Caudate nucleus (tissue), 63 donors: ENCODE measurements at places on chromosomes 12 and 14.

DNA sequence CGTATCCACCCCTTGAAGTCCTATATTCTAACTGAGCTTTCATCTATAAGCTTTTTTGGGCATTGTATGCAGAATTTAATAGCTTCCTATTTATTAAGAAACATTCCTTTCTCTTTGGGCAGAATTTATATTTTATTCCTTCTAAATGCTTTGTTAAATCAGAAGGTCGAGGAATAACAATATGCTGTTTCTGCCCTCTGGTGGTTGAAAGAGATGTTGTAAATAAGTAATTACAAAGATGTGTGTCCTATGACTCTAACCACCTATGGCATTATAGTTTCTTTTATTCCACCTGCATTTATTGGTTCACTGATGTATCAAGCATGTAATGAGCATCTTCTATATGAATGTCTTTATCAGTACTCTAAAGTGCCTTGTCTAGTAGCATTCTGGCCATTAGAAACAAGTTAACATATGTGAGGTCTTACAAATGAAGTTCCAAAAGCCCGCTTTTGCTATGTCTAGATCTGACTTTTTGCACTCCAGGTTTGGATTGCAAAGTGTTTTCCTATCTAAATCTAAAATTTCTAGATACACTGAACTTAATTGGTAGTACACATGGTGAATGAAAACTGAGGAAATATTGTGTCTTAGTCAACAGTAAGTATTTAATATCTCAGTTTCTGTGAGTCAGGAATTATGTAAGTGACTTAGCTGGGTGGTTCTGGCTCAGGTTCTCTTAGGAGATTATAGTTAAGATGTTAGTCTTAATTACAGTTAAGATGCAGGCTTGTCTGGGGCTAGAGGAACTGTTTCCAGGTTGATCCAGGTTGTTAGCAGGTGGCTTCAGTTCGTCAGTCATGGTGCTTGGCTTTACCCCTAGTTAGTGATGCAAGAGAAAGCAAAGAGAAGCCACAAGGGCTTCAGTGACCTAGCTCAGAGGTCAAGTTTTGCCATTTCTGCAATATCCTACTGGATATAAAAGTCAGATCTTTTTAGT, 57.5 kb downstream of the PLEKHA5 start:
- no peak for DNase-seq

- no peak for DNase-seq
Measured at GRCh38 chr12:48767521-48767920, 21.4 kb downstream of the ADCY6 start.

GRCh38 chr12:84805474-84805858, 107.1 kb downstream of the SLC6A15 start:
- no peak for DNase-seq

DNA sequence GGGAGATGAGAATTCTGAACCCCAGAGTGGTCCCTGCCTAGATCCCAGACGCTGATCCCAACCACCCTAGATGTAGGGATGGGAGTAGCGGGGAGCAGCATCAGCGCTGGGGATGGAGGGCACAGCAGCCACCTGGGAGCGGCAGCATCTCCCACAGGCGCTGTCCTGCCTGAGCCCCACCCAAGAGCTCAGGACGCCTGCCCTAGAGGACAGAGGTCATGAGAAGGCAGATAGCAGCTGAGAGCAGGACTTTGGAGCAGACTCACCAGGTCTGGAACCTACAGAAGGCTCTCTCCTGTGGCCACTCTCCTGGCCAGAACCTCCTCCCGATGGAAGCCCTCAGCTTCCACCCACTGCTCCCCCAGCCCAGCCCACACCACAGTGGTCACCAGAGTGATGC, 7.2 kb downstream of the CCDC85C start:
- DNase-seq, result no peak

GRCh38 chr14:66330228-66330627, 155.9 kb upstream of the CCDC196 start:
- no peak for DNase-seq

DNA sequence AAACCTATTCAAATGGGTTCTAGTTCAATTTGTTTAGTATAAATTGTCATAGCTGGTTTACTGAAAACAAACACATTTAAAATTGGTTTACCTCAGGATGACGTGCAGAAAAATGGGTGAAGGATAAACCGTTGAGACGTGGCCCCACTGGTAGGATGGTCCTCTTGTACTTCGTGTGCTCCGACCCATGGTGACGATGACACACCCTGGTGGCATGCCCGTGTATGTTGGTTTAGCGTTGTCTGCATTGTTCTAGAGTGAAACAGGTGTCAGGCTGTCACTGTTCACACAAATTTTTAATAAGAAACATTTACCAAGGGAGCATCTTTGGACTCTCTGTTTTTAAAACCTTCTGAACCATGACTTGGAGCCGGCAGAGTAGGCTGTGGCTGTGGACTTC, 8.3 kb downstream of the CALM1 start:
- DNase-seq, result no peak

DNA sequence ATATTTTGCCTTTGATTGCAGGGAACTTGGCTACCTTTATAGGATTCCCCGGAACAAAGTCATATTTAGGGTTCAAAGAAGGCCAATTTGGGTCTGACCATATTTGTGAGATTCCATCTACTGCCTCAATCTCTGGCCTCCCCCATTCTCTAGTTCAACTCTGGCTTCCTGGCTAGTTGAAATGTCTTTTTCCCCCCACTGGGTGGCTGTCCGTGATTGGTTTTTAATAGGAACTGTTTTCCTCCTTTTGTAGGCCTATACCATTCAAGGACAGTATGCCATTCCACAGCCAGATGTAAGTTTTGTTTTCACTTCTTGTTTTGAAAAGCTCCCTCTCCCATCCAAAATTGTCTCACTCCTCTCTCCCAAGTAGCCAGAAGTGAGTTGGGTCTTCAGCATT, 13.8 kb downstream of the PCBP2 start:
- no peak for DNase-seq

GRCh38 chr14:74510223-74510931, 16.8 kb downstream of the ISCA2 start:
- no peak for DNase-seq

DNA sequence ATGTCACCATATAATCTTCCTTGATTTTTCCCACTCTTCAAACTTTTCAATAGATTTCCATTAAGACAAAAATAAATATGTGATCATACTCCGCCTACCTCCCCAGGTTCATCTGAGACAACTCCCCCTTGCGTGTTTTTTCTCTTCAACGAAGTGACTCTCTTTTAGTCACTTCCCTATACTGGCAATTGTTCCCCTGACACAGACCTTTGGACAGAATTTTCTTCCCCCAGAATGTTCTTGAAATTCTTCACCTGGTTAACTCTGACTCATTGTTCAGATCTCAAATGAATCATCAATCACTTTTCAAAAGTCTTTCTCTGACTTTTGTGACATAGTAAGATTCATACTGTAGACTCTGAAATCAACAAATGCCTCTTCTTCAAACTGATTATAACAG, 727.3 kb upstream of the LMO3 start:
- no peak for DNase-seq

GRCh38 chr12:95784286-95784685, 6.3 kb downstream of the NTN4 start:
- DNase-seq, result no peak

DNA sequence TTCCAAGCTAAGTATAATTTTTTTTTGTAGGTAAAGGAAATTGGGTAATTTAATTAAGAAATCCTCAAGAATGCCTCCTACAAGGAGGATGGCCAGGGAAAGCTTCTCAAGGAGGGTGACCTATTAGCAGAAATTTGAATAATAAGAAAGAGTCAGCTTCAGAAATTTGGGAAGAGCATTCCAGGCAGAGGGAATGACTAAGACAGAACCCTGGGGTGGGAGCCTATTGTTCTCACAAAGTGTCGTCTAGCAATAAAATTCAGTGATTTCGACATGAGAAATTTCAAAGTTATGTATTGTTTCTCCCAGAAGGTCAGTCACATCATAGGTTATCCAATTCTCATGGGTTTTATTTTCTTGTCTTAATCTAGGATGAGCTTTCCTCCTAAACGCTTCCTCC, 1168.4 kb downstream of the AACS start:
- DNase-seq, result no peak

DNA sequence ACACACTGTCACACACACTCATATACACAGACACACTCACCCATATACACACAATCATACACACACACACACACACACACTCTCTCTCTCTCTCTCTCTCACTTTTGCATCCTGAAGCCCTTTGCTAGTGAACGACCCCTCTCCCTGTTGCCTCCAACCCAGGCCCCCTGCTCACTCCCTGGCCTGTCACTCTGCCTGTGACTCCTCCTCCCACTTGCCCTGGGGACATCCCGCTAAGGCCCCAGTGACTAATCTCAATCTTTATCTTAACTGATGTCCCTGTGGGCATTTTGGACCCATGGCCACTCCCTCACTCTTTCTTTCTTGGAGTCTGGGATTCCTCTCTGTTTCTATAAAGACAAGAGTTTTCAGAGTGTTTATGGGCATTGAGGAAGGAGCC, 10.9 kb upstream of the DLK1 start:
- no peak for DNase-seq

GRCh38 chr12:49422114-49422513, 54.9 kb downstream of the SPATS2 start:
- no peak for DNase-seq

GRCh38 chr14:103031566-103031911, 25.8 kb downstream of the CDC42BPB start:
- DNase-seq, result no peak

- DNase-seq, result no peak
Measured at GRCh38 chr12:4567073-4567881, 5.3 kb downstream of the DYRK4 start.

- no peak for DNase-seq
Measured at GRCh38 chr12:26317942-26318575, 122.7 kb downstream of the SSPN start.

DNA sequence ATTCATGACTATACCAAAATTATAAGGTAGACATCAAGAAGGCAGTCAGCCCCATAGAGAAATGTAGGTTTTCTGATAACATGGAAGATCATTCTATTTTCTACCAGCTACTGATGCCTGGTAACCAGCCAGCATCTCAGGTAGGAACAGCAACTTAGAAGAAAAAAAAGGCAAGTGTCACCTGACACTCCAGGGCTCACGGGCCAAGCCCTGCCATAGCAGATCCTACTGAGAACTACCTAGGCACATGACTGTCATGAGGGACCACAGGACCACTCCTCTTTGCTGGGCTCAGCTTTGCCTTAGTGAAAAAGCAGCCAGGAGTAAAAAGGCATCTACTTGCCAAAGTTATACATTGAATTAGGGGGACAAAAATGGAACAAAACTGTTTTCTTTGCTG, 33.4 kb downstream of the CORO1C start:
- no peak for DNase-seq

- DNase-seq, result no peak
Measured at GRCh38 chr12:102171951-102172350, 25.7 kb downstream of the PMCH start.

DNA sequence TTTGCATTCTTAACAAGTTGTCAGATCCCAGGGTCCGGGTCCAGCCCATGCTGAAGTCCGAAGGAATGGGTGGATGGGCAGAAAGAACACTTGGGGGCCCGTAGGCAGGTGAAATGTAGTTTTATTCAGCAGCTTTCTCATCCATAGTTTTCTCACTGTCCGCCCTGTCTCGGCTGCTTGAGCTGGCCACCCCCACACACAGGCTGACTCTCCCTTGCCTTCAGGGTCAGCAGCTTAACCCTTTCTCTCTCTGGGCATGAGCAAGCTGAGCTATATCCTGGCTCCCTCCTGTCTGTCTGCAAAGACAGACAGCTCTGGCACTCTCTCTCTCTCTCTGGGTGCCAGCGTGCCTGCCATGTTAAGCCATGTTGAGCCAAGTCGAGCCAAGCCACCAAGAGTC, 163.9 kb downstream of the PTCSC3 start:
- no peak for DNase-seq

DNA sequence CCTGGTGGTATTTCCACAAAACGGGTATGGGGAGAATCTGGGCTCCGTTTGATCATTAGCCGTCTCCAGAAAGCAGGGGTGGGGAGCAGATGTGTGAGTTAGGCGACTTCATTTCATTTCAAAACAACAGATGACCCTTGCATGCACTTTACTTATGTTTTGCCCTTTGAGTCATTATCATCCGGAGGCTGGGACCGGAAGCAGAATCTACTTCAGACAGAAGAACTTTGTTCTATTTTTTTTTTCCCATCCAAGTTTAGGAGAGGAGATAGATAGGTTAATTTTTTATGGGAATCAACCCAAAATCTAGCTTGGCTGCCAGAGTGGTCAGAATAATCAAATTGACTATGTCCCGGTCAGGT, 31.3 kb upstream of the CMAS start:
- DNase-seq, result no peak

DNA sequence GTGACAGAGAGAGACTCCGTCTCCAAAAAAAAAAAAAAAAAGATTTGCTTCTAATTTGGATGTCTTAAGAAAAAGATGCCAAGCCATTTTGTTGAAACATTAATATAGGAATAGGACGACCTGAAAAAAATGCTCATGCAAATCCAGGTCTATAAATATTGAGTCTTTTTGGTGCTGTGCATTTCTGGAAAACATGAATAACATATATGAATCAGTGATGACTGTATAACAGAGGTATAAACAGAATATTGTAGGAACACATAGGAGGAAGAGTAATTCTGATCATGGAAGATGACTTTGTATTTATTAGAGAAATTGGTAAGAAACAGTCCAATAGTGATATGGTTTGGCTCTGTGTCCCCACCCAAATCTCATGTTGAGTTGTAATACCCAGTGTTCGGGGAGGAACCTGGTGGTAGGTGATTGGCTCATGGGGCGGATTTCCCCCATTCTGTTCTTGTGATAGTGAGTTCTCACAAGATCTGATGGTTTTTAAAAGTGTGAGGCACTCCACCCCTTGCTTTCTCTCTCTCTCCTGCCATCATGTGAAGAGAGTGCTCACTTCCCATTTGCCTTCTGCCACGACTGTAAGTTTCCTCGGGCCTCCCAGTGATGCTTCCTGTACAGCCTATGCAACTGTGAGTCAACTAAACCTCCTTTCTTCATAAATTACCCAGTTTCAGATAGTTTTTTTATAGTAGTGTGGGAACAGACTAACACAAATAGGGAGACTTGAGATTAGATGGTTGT, 3.0 kb upstream of the SRSF5 start:
- no peak for DNase-seq

DNA sequence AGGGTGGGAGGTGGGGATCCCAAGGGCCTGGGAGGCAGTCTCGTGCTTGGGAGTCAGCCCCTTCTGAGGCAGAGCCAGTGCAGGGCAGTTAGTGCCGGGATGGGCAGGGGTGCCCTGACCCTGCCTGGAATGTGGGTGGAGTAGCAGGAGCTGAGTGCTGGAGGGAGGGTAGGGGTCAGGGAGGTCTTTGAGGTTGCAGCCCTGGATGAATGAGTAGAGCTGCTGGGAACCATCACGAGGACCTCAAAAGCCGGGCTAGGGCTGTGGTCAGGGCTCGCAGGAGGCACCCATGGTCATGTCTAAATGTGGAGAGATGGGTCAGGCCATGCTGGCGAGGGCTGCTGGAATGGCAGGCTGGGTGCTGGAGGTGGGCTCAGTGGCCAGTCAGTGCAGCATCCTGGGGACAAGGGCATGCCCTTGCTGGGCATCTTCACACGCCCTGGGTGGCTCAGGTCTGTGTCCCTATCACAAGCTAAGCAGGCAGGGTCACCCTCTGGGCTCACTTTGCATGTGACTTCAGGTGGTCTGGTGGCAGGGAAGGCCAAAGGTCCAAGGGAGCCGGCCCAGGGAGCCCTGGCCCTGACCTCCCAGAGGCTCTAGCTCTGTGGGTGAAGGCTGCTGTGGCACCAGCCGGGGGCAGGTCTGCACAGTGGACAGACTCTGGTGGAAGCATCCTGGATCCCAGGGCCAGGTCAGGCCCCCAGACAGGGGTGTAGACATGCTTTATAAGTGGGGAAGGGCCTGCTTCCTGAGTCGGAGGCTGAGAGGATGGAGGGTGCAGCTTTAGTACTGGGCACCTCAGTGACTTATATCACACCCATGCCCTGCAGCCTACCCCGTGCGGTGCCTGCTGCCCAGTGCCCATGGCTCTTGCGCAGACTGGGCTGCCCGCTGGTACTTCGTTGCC, 24.5 kb downstream of the PAPLN start:
- DNase-seq, result no peak
